ENCODE measurements at places on chromosomes 3 and 15.

- DNase-seq = no peak
Measured at GRCh38 chr15:22810033-22810852, 23.8 kb downstream of the NIPA1 start.

DNA sequence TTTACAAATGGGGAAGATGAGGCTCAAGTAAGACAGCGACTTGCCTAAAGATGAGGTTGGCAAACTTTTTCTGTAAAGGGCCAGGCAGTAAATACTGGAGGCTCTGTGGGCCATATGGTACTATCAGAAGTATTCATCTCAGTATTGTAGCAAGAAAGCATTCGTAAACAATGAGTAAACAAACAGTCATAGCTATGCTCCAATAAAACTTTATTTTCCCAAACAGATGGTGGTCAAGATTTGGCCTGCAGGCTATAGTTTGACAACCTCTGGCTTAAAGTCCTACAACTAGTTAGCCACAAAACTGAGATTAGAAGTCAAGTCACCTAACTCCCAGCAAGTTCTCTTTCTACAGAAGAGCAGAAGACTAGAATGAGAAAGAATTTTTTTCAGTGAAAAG lies 177.0 kb upstream of the NECTIN3 start:
- DNase-seq = no peak

DNA sequence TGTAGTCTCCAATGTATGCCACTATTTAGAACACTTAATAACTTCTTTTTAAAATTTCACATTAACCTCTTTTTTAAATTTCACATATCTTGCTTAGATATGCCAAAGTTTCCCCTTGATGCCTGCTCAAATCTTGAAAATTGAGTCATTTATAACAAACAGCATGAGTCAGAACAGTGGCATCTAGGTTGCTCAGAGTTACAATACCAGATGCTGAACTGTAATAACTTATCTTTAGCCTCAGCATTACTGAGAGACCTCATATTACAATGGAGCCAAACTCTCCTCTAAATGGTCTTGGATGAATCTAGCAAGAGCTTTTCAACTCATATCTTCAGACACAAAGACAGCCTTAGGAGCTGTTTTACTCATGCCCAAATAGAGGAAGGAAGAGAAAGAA lies 439.3 kb upstream of the ARPP21 start:
- no peak for DNase-seq

DNA sequence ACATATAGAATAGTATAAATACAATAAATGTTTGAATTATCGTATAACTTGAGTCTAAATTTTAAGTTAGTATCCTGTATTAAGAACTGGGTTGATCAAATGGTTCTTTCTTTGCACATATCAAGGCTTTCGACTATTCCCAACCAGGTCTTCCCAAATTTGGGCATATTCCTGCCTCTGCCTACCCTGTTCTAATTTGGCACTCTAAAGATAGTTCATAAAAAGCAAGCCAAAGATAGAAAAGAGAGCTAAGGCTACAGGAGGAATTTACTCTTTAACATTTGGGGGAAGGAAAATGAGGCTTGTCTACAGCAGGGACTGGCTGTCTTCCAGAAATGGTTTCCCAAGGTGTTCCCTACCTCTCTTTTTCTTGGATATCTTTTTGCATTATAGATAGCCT lies 36.1 kb downstream of the SLC35A5 start:
- DNase-seq = no peak

DNA sequence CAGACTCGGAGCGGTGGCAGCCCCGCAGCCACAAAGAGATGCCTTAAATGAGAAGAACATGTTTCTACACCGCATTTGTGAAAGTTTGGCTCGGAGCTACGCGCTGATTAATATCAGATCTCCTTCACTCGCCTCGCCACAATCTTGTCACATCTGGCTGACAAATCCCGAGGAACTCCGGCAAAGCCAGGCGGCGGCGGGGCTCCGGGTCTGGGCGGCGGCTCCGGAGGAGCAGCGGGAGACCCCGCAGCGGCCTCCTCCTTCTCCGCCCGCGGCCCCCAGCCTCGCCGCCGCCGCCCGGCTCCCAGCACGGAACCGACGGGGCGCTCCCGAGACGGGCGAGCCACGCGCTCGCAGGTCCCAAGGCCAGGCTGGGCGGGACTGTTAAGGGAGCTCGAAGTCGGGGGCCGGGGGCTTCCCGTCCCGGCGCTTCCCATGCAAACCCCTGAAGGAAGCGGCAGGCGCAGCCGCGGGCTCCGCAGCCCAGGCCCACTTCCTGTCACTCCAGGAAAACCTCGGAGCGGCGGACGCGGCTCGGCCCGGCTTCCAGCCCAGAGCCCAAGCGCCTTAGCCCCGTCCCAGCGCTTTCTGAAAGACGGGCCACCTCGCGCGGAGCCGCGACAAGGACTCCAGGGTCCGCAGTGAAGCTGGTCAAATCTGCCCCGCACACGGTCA lies 1.2 kb downstream of the BNC1 start:
- no peak for DNase-seq

DNA sequence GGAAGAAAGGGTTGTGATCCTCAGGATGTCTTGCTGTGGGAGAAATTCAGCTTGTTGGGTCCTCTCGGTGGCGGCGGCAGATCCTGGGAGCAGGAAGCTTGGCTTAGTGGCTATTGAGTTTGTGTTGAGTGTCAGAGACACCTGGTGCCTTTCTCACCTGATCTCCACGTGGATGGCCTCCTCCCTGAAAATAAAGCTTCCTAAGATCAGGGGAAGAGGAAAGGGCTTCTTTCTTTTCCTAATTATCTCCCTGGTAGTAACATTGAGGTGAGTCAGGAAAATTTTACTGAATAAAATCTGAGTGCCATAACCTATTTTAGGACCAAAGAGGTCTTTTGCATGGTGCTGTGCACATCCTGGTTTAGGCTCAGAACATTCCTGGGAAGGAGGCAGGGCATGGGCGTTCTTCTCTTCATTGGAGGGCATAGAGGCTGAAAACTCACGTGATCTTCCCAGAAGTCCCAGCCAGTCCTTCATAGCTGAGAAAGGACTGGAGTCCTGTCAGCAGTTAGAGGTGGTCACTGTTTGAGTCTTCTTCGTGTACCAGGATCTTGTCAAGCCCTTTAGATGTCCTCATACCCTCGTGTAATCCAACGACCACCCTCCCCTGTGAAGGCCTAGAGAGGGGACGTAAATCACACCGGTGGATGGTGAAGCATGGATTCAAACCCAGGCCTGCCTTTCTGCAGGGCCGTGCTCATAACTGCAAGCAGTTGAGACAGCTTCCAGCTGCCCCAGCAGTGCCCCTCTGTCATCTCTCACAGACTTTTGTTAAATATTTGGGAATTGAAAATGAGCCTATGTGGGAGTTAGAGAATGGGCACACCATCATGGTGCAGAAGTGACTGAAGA lies 1.1 kb downstream of the CMTM8 start:
- DNase-seq = no peak

- DNase-seq = no peak
Measured at GRCh38 chr15:64429448-64429847, 30.9 kb upstream of the ZNF609 start.

DNA sequence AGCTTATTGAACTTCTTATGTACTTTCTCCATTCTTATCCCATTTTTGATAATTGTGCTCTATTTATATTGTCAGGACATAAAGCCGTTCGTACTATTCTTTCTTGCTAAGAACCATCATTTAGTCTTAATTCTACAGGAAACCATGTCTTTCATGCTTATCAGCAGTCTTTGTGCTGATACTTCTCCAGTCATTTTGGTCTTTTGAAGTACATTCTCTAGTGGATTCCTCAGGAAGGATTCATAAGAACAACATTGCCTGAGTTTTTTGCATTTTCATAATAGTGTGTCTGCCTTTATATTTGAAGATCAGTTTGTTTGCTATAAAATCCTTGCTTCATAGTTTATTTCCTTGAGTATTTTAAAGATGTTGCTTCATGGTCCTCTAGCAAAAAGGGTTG lies 126.6 kb upstream of the NEO1 start:
- DNase-seq = no peak

- no peak for DNase-seq
Measured at GRCh38 chr3:38127611-38128302, 9.2 kb downstream of the ACAA1 start.

DNA sequence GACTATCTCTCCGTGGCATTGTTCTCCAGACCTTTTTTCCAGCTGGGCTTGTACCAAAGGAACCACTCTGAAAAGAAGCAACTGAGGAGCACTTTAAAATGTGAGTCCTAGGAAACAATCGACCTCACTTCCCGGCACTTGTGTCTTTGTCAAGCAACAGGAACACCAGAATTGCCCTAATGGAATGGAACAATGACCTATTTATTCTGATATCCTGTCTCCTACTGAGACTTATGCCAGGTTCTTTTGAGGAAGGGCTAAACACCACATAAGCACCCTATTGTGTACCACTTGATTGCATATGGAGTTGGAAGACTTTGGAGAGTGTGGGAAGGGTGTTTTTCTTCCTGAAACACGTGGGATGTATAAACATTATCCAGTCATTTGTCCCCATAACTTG lies 56.8 kb upstream of the TGFBR2 start:
- no peak for DNase-seq

DNA sequence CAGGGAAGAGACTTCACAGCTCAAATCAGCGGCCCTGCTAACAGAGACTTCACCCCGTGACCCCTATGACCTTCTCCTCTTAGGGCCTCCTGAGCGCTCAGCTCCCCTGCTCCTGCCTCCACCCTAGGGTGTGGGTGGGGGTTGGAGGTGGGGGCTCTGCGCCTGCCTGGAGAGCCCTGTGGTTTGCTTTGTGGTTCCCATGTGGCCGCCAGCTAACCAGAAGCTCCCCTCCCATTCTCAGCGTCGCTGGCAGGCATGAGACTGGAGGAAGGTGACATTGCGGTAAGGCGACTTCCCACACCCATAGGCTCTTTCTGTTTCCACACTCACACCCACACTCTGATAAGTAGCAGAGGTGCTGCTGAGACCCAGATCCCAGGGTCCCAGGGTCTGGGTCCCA lies 27.6 kb downstream of the XYLB start:
- no peak for DNase-seq

- no peak for DNase-seq
Measured at GRCh38 chr3:66312039-66312438, 91.2 kb downstream of the SLC25A26 start.

GRCh38 chr3:46904303-46905212 lies 27.0 kb downstream of the PTH1R start:
- no peak for DNase-seq

GRCh38 chr15:67103432-67103831 lies 38.0 kb downstream of the SMAD3 start:
- no peak for DNase-seq

DNA sequence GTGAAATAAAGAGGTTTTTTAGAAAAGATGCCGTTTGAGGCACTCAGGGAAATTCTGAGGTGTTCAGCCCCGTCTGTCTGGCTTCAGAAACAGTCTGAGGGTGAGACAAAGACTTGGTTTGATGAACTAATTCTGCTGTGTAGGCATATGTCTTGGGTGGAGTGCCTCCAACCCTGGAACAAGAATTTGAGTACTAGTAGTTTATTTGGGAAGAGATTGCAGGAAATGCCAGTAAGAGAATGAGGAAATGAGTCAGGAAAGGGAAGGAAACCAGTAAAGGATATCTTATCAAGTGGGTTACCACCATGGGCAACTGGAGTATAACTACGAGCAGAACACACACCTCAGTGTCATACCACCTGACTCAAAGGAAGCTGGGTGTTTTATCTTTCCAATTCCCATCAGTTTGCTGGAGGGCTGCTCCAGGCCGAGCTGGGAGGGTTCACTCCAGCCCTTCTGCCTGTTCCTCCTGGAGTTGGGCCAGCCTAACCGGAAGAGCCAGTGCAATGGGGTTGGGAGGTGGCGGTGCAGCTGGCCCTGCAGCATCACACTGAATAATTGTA lies 75.3 kb downstream of the TGFBR2 start:
- DNase-seq = no peak

- DNase-seq = peak; percentile 35
Measured at GRCh38 chr3:13884851-13885703, 5.2 kb upstream of the WNT7A start.

GRCh38 chr15:72554471-72555425 lies 80.6 kb downstream of the ARIH1 start:
- peak; percentile 4 for DNase-seq

GRCh38 chr3:186251948-186252619 lies 110.0 kb downstream of the DGKG start:
- DNase-seq = no peak

DNA sequence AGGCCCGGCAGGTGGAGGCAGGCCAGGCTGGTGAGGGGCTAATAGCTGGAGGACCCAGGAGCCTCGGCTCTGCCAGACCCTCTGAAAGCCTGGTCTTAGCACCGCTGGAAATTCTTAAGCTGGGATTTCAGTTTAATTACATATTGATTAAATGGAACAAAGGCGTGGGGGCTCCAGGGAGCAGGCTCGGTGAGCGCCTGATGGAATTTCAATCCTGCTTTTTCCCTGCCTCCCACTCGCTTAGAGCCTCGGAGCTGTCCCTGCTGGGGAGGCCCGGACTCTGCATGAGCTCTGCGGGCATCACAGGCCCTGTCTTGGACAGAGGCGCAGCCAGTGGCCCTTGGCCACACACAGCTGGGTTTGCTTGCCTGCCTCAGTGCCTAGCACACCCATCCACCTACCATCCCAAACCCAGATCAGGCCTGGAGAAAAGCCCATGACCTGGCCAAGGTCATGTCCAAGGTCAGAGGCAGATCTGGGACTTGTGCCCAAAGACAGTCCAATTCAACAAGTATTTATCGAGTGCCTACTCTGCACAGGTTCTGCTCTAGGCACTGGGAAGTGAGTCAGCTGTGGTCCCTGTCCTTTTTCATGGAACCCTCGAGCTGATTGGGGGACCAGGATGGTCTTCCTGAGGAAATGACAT lies 40.6 kb downstream of the LINGO1 start:
- no peak for DNase-seq

- no peak for DNase-seq
Measured at GRCh38 chr3:126103121-126104027, 19.4 kb upstream of the SLC41A3 start.

DNA sequence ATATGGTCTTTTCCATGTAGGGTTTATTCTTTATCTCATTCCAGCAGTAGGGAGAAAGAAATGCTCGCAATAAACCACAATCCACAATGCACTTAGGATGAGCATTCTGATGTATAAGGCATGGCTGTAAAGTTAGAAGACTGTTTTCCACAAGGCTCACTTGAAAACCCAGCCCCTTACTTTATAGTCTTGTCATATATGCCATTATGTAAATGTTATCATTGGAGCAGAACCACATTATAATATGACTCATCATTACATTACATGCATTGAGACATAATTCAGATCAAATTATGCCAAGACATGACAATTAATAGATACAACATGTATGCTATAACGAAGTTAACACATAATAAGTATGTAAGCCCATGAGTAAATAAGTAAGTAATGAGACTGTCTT lies 348.1 kb downstream of the LSAMP start:
- no peak for DNase-seq

DNA sequence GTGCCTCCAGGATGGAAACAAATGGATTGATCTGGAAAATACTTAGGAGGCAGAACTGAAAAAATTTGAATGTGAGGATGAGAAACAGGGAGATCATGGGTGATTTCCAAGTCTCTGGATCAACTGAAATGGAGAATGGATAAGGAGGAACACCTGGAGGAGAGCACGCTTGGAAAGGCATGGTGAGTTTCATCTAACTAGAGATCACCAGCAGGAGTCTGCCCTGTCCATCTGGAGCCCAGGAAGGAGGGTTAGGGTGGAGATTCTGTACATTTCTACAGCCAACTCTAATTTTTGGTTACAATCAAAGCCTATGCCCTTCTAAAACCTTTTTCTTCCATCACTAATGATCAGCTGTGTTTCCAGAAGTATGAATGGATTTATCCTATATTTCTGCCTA lies 995.9 kb upstream of the CFAP20DC start:
- no peak for DNase-seq
